ENCODE measurements at places on chromosomes 7 and 10.

DNA sequence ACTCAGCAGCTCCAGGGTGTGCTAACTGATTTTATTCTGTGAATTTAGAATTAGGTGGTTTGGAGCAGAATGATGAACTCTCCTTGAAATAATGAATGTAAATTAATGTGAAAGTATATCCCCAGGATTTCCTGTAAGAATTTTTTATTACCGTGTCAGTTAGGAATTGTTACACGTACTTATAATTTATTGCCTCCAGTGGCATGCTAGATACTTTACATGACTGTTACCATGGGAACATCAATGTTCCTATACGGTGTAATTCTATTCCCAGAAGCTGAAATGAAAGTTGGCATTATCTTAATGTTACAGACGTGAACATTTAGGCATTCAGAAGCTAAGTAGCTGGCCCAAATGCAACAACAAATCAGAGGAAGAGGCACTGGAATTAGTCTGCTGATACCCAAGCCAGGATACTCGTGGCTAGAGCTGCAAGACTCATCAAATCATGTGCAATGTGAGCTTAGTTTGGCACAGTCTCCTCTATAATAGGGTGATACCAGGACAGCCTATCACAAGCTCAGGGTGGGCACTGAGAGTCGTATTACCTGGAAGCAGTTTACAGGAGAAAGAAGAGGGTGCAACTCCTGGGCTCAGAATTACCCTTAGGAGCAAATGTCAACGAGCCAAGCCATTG, 30.0 kb upstream of the PRKAR2B start:
- no peak for DNase-seq

DNA sequence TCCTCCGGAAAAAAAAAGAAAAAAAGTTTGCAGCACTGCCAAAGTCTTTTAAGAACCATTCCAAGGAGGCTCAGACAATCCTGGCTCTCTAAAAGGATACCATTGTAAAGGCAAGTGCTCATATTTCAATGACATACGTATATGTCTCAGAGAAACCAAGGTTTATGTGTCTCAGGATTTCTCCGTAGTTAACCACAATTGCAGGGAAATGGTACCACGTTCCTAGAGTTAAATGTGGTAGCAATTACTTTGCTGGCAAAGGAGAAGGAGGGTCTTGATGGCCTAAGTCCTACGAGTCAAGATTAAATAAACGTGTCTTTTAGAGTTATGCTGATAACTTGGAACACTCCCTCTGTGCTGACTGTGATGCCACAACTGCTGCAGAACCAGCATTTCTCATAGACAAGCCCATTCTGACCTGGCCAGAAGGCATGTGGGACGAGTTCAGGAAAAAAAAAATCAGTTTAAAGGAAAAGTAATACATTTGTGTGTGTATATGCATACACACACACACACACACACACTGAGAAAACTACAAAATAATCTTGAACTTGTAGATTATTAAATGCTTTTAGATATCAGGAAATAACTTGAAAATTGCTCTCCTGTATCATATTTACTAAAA, 245.9 kb downstream of the FGFR2 start:
- no peak for DNase-seq

- DNase-seq: no peak
These were observed 72.5 kb downstream of the TAF3 start for GRCh38 chr10:7890781-7891180.

- no peak for DNase-seq
These were observed 122.4 kb downstream of the PLXNA4 start for GRCh38 chr7:132453826-132454225.
